ENCODE measurements at places on chromosomes 2 and 18.

- no peak for DNase-seq
These were observed 37.6 kb downstream of the SDC1 start for GRCh38 chr2:20187331-20187730.

DNA sequence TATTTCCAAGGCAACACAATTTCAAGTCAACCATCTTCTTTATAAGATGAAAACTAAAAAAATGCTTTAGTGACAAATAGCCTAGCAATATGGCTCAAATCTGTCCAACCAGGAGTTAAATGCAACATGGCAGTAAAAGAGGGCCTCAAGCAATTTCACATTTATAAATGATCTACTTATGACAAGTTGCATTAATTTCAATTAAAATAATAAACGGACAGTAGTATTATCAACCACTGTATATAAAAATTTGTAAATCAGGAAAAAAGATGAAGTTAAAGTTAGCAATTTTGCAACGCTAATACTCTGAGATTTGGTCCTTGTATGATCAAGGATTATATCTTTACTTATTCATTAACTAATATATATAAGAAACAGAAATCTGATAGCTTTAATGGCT, 19.3 kb downstream of the CCDC88A start:
- no peak for DNase-seq

DNA sequence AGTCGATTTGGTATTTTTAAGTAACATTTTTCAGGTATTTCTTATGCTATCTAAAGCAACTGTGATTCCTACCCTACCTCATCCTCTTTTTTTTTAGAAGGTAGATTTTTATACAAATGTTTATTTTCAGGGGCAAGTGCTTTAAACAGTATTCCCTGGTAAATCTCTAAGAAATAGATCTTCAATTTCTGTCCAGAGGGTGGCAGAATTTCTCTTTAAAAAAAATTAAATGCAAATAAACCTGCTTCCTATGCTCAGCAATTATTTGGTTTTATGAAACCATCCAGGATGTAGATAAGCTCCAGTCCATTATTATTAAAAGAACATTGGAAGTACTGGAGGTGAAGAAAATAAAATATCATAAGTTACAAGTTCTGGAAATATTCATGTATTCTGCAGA, 191.9 kb downstream of the MYO3B start:
- no peak for DNase-seq

GRCh38 chr2:64975232-64975821, 13.9 kb upstream of the SLC1A4 start:
- DNase-seq: no peak

GRCh38 chr2:210099940-210100339, 71.3 kb downstream of the KANSL1L start:
- no peak for DNase-seq

GRCh38 chr2:54808661-54809060, 85.2 kb downstream of the EML6 start:
- no peak for DNase-seq

DNA sequence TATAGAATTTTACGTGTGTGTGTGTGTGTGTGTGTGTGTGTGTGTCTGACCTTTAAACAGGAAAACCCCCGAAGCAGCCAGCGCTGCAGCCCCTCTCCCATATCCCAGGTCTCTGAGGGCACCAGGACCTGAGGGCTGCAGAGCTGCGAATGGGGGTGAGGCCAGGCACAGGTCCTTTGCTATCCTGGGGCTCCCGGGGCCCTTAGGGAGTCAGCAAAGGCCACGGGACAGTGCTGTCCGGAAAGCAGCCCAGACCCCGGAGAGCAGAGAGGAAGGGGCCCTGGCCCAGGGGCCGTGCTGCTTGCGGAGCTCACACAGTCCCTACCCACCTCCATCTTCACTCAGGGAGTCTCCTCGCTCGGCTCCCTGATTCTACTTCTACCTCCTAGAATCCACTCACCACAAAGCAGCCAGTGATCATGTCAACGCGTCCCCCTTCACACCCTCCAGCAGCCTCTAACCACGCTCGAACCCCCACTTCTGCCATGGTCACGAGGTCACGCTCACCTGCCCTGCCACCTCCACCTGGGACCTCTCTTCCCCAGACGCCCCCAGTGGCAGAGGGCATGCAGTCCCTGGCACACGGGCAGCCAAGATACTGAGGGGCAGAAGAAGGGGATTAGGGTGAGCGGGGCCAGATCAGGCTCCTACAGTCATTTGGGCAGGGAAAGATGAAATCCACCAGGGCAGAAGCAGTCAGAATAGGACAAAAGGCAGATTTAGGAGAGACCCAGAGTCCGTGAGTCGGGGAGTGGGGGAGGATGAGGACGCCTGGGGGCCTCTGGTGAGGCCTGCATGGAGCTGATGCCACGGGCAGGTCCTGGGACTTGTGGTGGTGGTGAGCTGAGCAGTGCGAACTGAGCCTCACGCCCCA, 86.7 kb downstream of the USP40 start:
- no peak for DNase-seq

All from NT2/D1 (cell line).